ENCODE measurements at places on chromosomes 5 and 9.

- no peak for DNase-seq
These were observed 155.0 kb downstream of the GNAQ start for GRCh38 chr9:77876590-77876989.

DNA sequence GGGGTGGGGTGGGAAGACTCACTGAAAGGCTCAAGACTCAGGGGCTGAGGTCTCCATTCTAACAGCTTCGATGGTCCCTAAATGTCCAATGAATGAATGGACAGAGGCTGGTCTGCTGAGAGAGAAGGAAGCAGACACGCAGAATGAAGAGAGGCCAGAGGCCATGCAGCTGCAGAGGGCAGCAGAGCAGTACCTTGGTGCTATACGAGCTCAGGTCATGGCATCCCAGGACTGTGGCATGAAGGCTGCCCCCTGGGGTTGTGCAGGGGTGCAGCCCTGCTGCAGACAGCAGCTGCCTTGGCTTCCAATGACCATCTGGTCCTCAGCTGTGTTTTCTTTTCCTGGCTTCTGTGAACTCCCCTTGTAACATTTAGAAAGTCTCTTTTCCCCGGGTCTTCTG is 15.2 kb upstream of the CORO2A start:
- no peak for DNase-seq

DNA sequence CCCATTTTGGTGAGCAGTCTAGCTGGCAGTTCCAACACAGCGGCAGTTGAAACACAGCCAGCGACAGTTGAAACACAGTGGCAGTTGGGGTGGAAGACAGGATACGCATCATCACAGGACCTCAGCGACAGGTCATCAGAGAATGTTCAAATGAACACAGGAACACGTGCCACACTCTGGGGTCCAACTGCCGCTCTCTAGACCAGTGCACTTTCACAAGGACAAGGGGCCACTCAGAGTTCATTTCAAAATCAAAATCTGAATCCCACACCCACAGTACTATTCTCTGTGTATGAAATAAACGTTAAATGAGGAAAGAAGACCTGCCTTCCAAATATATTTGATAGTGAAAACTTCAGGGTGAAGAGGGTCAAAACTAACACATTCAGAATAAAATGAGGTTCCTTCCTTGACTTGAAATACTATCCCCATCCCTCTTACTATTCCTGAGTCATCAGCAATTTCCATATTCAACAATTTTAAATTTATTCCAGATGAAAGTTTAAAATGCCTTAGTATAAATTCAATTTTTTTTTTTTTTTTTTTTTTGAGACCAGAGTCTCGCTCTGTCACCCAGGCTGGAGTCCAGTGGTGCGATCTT is 53.0 kb upstream of the SIMC1 start:
- DNase-seq = no peak

- no peak for DNase-seq
These were observed 16.2 kb downstream of the GDF9 start for GRCh38 chr5:132850066-132850465.

DNA sequence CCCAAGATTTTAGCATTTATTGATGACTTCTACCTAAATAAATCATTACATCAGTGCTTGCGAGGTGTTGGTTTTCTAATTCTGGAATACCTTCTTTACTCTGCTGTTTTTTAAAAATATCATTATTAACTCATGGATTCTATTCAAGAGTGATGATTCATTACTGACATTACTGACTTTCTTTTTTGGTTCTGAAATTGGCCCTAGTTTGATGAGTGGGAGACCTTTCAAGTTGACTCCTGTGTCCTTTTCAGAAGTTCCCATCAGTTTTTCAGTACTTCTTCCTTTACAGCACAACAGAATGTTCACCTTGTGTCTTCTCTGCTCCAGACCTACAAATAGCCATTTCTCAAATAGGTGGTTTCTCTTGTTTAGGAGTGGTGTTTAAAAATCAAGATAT is 114.1 kb downstream of the PCSK5 start:
- DNase-seq = no peak

DNA sequence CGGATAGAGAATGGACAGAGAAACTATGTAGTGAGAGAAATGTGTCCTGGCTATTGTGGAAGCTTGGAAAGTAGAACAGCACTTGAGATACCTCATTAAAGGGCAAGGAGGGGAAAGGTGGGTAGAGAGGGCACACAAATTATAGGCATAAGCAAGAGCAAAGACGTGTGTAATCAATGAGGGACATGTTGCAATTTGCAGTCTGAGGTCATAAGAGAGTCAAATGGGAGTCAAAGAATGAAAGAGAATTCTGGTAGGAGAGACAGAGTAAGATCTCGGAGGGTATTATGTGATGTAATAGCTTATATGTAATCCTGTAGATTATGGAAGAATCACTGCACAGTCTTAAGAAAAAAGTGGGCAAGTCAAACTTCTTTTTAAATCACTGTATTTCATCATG is 312.0 kb upstream of the RGMB start:
- DNase-seq = no peak

DNA sequence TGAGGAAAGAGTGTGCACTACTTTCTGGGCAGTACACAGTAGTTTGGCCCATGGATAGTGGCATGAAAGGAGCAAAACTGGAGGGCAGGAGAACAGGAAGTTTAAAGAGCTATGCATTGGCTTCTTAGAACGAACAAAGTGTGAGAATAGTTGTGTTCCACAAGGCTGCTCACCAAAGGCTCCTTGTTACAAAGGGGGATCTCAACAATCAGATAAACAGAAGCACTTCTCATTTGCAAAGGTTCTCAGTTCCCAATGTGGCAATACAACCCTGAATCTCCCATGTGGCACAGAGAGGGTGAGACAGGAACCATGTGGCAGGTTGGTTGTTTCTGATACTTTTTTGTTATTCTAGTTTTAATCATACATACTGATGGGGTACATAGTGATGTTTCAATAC is 158.4 kb downstream of the CARTPT start:
- DNase-seq = no peak

- no peak for DNase-seq
These were observed 99.7 kb downstream of the ST8SIA4 start for GRCh38 chr5:100803397-100803796.

Measured in colonic mucosa (tissue), 4 donors.